ENCODE measurements at places on chromosomes 1 and 21. TPM values are rescaled to one million over a fixed set of nuclear protein-coding genes. Genes with fewer than 3 reads are reported as not detected.

Gene PTPN7
- 8.5 TPM for total RNA-seq

Gene CD1B
- total RNA-seq: not detected

Gene LHX8
- not detected for total RNA-seq

Gene OR2M3
- not detected for total RNA-seq

Gene FCAMR
- total RNA-seq: not detected

Gene PLEKHA6
- total RNA-seq: 7.6 TPM

Gene LCE1C
- total RNA-seq: not detected

GRCh38 chr1:3672971-3673361 is 20.6 kb downstream of the TP73 start:
- no peak for DNase-seq
- peaks cover 17% of the 10 kb centered on the region for H3K4me1 ChIP-seq
- no peaks in the 10 kb centered on the region for H3K36me3 ChIP-seq
- H3K4me3 ChIP-seq: no peak overlapping the region
- H3K27ac ChIP-seq: no peak overlapping the region
- H3K27me3 ChIP-seq: peaks cover 6% of the 10 kb centered on the region

GRCh38 chr1:31095985-31096384 is 30.5 kb upstream of the PUM1 start:
- no peak overlapping the region for H3K27ac ChIP-seq
- DNase-seq: no peak
- peaks cover 7% of the 10 kb centered on the region for H3K4me1 ChIP-seq
- H3K27me3 ChIP-seq: no peaks in the 10 kb centered on the region
- no peaks in the 10 kb centered on the region for H3K36me3 ChIP-seq
- no peak overlapping the region for H3K4me3 ChIP-seq

DNA sequence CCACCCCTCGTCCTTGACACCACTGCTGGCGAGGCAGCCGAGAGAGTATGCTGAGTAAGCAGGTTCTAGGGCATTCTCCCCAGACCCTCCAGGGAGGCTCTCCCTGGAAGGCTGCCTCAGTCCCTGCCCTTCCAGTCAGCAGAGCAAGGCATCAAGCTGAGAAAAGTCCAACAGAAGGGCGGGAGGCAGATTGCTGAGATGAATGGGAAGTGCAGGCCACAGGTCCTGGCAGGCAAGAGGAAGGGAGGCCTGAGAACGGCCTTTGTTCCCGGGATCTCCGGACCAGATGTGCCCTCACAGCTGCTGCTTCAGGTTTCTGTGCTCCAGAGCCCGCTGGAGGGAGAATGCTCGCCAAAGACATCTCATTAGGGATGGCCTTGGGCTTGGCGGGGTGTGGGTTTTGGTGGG is 270.0 kb upstream of the VAMP3 start:
- H3K4me1 ChIP-seq: no peaks in the 10 kb centered on the region
- no peak overlapping the region for H3K4me3 ChIP-seq
- H3K36me3 ChIP-seq: no peaks in the 10 kb centered on the region
- H3K27ac ChIP-seq: no peak overlapping the region
- peaks cover 5% of the 10 kb centered on the region for H3K27me3 ChIP-seq
- no peak for DNase-seq

DNA sequence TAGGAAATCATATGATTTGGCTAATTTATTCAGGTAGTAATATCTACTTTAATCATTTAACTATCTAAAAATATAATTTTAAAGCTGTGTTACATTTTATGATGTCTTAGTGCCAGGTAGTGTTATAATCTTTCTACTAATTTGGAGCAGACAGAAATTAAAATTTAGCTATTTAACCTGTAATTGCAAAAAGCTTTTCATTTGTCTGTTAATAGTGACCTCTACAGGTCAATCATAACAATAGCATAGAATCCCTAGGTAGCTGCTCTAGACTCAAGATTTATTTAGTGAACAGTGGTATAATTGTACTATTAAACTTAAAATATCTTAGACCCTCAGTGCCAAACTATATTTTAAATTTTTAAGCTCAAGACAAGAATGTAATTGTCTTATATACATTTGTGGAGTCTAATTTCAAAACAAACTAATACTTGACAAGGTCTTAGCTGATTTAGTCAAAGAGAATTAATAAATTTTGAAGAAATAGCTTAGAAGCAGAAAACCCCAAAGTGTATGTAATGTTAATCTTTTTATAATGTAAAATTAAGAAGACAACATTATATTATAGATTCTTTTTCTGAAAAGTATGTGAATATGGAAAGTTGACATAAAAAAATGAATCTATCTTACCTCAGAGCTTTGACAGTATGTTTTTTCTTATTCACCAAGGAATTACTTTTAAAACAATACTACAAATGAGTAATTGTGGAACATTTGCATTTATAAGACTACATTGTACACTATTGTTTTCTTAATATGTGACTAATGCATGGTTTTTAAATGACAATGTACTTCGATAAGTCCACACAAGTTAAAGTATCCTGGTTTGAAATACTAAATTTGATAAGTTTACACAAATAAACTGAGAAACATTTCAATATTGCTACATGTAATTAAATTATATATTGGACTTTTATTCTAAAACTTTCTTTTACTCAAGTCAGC is 64.1 kb upstream of the RNPC3 start:
- no peaks in the 10 kb centered on the region for H3K27me3 ChIP-seq
- no peak for DNase-seq
